ENCODE measurements at places on chromosomes 2 and 18.

GRCh38 chr2:27569398-27569797 is 13.4 kb upstream of the ZNF512 start:
- DNase-seq: no peak

DNA sequence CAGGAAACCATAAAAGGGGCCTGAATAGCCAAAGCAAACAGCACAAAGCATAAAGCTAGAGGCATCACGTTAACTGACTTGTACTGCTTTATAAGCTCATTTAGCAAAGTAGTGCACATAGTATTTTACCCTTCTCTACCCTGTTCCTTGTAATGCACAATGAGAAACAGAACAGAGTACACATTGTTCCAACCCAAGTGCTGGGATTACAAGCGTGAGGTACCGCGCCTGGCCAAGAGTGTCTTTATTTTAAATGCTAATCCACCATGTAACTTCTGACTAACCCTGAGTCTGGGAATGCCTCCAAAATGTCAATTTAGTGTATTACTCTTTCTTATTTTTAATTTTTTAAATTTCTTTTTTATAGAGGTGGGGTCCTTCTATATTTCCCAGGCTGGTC is 46.4 kb upstream of the STON1 start:
- no peak for DNase-seq

- no peak for DNase-seq
Measured at GRCh38 chr18:32284284-32284683, 94.4 kb downstream of the MEP1B start.

DNA sequence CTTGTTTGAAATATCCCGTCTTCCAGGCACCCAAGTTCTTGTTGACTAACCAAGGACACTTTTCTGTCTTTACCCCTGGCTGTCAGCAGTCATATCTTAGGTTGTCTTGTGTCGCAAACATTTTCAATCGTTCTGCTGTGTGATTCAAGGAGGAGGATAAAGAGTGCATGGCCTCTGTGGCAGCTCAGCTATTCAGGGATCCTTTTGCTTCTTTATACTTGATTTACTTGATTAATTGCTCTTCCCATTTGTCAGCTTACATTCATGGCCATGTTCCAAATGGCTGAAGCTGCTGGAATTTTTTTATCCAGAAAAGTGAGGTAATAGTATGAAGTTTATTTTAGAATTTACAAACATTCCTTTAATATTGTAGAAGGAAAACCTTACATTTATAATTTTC is 97.3 kb upstream of the FZD5 start:
- DNase-seq: no peak

- DNase-seq: no peak
Measured at GRCh38 chr2:18610651-18611050, 21.3 kb upstream of the NT5C1B start.

- no peak for DNase-seq
Measured at GRCh38 chr2:15814403-15814802, 125.9 kb upstream of the MYCN start.

DNA sequence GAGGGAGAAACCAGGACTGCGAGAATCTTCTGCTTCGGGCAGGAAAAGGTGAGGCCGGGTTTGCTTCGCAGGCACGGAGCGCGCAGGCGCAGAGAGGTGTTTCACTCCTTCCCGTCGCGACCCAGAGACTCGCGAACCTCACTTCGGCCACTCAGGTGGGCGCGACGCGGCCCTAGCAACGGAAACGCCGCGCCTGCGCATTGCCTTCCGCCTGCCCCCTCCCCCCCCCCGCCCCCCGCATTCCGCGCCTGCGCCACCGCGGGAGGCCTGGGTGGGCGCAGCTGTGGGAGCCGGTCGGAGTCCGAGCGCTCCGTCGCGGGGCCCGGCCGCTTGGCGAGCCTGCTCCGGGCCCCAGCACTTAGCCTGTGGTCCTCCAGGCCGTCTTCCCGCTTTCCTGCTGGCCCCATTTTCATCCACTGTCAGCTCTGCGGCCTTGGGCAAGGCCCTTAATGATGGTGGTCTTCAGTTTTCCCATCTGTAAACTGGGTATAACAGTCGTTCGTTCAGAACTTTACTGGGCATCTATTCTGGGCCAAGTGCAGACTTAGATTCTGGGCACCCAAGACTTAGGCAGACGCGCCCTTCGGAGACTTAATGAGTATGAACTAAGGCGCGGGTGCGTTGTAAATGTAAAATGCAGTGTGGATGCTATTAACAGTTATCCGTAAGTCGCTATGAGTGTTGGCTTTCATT is 62.1 kb upstream of the ACKR3 start:
- DNase-seq: no peak

DNA sequence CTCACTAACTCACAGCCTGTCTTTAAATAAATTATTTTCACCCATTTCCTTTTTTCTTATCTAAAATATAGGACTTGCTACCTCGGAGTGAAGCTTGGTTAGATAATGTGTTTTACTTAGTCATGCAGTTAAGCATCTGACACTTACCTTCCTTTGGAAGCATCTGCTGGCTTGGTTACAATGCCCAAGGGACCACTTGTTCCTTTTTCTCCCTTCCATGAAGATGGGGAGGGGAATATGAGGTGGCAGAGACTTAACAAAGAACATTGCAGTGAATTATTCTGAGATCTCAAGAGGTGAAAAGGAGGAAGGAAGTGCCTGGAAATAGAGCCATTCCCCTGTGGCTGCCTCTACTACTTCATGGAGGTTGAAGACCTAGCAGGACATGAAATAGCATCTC is 145.4 kb upstream of the FOSL2 start:
- DNase-seq: no peak

- no peak for DNase-seq
Measured at GRCh38 chr2:240433973-240434727, 1.3 kb upstream of the GPC1 start.

DNA sequence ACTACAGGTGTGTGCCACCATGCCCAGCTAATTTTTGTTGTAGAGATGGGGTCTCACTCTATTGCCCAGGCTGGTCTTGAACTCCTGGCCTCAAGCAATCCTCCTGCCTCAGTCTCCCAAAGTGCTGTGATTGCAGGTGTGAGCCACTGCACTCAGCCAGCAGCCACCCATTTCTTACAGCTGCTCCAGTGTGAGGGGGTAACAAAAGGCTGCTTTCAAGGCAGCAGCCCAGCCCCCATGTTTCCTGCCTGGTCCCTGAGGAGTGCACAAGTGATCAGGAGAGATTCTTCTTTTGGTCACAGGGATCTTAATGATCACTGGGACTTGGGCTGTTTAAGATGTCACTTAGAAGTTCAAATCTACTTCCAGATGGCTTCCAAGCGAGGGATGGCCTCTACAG is 15.2 kb upstream of the CXCR4 start:
- no peak for DNase-seq

- DNase-seq: no peak
Measured at GRCh38 chr2:183671233-183671632, 547.0 kb downstream of the NUP35 start.

DNA sequence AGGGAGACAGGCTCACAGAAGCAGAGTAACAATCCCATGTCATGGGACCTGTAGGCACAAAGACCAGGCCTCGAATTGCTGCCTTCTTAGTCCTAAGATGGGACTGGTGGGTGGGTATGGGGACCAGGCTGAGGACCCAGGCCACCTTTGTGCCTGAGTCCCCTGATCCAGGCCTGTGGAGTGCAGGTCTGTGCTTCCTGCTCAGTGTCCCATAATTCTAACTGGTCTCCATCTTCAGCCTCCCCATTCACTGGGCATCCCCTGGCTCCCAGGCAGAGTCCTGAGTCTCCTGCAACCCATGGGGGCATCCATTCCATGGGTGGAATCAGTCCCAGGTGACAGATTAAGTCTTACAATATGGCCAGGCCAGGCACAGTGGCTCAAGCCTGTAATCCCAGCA is 83.9 kb downstream of the SMAD7 start:
- DNase-seq: no peak

- peak; percentile 19 for DNase-seq
Measured at GRCh38 chr2:225122583-225123486, 80.6 kb upstream of the DOCK10 start.

DNA sequence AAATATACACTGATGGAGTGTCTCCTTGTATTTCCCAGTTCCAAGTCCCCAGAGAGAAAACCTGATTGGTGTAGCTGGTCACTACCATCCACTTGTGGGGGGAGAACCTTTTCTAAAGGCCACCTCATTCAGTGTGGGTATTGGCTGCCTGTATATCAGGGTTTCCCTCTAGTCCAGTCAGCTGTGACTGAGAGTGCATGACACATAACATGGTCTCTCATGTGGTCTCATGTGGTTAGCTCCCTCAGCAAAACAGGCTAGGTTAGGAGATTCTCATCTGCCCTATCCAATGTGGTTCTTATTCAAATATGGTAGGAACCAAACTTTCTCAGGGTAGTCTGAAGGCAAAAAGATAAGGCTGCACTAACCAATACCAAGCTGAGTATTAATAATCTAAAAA is 4.1 kb upstream of the GORASP2 start:
- no peak for DNase-seq

GRCh38 chr2:219457784-219458369 is 23.2 kb downstream of the SPEG start:
- DNase-seq: peak; percentile 38

- no peak for DNase-seq
Measured at GRCh38 chr2:4085186-4085585, 381.8 kb downstream of the DCDC2C start.

DNA sequence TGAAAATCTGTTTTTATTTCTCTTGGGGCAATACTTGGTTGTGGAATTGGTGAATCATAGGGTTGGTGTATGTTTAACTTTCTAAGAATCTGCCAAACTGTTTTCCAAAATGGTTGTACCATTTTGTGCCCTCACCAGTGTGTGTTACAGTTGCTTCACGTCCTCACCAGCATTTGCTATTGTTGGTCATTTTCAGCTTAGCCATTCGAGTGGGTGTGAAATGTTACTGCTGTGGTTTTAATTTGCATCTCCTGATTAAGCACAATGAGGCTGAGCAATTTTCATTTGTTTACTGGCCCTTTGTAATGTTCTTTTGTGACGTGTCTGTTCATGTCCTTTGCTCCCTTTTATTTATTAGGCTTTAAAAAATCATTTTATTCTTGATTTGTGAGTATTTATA is 49.7 kb downstream of the FOSL2 start:
- DNase-seq: no peak

- no peak for DNase-seq
Measured at GRCh38 chr2:6072276-6072675, 380.1 kb downstream of the SOX11 start.

DNA sequence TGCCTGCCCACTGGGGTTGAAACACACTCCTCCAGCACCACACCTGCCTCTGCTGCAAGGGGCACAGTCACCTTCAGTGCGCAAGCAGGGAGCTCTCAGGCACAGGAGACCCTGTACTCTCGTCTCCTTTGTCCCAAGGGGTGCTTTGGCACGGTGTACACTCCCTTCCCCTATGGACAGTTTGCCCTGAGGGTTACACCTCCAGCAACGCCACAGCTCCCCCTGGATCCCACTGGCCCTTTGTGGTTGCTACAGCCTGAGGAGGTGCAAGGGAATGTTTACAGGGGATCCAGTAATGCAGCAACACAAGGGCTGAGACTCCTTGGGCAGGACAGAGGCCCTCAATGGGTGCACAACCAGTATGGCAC is 45.2 kb upstream of the FAM117B start:
- DNase-seq: no peak

DNA sequence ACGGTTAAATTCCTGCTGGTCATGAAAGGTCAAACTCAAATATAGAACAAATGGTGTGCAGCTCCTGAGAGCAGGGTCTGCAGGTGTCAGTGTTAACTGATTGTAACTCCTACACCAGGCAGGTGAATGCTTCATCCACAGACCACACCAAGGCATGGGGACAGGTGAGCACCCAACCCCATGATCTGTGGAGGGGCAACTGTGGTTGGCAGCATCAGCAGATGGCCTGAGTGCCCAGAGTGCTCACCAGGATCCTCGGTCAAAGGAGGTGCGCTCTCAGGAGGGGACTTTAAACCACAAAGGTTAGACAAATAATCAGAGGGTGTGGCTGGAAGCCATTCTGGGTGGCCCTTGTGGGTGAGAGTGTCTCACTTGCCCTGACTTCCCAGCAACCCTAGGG is 44.5 kb downstream of the PTGR3 start:
- peak; percentile 53 for DNase-seq

DNA sequence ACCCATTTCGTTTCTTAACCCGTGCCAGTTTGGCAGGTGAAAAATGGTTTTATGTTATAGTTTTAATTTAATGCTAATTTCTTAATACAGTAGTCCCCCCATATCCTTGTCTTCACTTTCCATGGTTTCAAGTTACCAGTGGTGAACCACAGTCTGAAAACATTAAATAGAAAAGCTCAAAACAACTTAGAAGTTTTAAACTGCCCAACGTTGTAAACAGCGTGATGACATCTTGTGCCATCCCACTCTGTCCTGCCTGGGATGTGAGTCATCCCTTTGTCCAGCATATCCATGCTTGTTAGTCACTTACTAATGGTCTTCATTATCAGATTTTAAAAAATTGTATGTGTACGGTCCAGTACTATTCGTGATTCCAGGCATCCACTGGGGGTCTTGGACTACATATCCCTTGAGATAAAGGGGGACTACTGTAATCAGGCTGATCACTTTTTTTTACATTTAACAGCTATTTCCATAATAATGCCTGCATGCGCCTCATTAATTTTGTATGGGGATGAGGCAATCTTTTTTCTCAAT is 31.9 kb downstream of the SLC66A3 start:
- DNase-seq: no peak

GRCh38 chr2:239167011-239167673 is 233.7 kb downstream of the HDAC4 start:
- DNase-seq: no peak

DNA sequence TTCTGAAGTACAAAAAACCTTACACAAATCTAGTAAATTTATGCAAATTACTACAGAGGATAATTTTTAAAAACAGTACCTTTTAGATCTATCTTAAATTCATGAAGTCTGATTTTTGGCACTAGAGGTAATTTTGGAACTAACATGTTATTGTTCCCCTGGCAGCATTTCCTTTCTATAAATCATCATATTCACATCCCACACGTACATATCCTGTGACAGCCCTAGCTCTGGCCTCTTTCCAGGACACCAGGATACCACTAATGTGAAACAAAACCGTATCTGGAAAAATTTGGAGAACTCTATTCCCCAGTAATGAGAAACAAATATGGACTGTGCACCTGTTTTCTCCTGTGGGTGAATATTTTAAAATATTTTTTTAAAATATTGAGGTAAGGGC is 14.0 kb upstream of the BIRC6 start:
- no peak for DNase-seq

DNA sequence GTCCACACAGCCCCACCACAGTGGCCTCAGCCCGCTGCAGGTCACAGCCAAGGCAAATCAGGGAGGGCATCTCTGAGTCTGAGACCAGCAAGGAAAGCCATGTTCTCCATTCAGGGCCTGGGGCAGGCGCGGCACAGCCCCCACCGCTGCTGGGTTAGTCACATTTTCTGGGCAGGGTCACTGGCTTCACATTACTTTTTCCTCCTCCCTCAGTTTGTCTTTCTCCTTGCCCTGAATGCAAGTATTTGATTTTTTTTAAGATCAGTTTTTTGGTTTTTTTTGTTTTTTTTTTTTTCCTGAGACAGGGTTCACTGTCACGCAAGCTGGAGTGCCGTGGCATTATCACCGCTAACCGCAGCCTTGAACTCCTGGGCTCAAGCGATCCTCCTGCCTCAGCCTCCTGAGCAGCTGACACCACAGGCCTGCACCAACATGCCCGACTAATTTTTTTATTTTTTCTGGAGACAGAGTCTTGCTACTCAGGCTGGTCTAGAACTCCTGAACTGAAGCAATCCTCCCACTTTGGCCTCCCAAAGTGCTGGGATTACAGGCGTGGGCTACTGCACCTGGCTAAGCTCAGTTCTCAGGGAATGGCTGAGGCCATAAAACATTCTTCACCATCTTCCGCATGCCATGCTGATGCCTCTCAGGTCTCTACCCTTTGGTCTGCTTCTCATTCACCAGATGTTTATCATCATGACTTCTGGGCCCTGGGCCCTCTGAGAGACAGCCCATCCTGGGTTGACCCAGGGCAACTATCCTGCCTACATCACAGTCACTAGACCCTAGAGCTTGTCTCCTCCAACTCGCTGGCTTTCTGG is 628 bp upstream of the CAPG start:
- no peak for DNase-seq

All from RPMI8226 (cell line).